ENCODE measurements at places on chromosomes 7 and 10.

DNA sequence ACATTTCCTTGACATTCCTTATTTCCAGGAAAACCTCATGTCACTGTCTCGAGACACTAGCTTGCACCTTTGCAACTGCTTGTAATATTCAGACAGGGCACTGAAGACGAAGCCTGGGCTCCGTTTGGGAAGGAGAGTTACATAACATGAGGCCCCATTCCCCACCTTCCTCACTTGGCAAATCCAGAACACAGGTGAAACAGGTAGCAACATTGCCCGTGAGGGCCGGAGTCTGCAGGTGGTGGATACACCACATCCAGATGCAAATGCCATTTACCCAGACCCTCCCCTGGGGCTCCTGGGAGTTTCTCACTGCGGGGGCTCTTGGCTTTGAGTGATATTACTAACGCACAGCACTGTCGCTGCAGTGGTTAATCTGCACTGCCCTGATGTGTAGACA, 491.0 kb downstream of the PTPRN2 start:
- DNase-seq: no peak

- no peak for DNase-seq
Measured at GRCh38 chr10:110723224-110723891, 79.2 kb downstream of the RBM20 start.

GRCh38 chr10:132172091-132173066, 14.4 kb upstream of the DPYSL4 start:
- DNase-seq: no peak

DNA sequence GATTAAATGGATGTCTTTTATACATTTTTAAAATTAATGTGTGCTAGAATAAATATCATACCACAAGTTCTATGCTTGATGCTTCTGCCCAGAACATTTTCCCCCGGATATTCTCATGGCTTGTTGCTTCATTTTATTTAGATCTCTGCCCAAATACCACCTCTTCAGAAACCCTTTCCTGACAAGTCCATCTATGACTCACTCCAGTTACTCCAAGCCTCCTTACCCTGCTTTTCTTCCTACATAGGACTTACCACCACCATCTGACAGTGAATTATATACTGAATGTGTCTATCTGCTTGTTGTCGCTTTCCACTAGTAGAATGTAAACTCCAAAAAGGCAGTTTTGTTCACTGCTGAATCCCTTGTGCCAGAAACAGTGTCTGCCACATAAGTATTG, 19.1 kb upstream of the ERVW-1 start:
- no peak for DNase-seq

- peak; percentile 41 for DNase-seq
Measured at GRCh38 chr10:133378251-133379096, 588 bp upstream of the PAOX start.

- DNase-seq: no peak
Measured at GRCh38 chr7:68958571-68958970, 639.7 kb upstream of the AUTS2 start.

DNA sequence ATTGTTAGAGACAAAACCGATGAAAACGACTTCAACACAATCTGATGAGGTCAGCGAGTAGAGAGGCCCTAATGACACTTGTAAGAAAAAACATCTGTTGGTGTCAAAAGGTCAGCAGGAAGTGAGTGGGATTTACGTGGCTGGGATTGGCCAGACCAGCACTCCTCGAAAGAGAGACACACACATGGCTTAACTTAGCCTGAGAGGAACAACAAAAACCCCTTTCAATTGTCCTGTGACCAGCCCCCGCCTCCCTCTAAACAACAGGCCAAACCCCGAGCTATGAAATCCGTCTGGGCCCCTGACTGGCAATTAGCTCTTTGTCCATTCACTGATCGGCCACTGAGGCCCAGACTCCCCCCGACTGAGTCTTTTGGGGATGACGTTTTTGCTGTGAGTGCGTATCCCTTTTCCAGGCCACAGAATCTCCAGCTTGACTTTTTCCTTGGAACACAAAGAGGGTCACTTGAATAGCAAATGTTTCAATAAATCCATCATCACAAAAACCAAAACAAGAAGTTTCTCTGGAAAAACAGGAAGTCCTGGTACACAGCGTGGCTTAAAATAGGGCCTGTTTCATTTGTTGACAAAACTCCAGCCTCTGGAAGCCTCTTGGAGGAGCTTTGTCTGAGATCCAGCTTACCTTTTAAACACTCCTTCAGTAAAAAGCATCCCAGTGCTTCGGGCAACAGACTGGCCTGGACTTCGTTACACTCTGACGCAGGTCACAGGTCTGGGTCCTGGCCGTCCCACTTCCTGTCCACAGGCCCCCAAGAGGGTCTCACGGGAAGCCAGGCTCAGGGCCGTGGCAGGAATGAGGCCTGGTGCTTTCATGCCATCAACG, 103.0 kb downstream of the CTBP2 start:
- DNase-seq: no peak

DNA sequence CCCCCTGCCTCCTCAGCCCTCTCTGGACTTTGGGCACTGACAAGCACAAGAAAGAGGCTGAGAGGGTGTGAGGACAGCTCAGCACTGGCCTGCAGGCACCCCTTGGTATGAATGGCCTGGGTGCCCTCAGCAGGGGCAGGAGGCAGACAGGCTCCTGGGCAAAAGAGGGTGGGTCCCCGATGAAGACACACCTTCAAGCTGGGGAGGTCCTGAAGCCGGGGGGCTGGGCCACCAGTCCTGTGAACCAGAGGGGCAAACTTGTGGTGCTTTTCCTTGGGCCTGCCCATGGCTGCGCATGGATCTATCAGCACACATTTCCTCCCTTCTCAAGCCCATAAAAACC, 22.8 kb downstream of the FAM241B start:
- DNase-seq: no peak

GRCh38 chr10:60315311-60315710, 74.4 kb downstream of the ANK3 start:
- no peak for DNase-seq

DNA sequence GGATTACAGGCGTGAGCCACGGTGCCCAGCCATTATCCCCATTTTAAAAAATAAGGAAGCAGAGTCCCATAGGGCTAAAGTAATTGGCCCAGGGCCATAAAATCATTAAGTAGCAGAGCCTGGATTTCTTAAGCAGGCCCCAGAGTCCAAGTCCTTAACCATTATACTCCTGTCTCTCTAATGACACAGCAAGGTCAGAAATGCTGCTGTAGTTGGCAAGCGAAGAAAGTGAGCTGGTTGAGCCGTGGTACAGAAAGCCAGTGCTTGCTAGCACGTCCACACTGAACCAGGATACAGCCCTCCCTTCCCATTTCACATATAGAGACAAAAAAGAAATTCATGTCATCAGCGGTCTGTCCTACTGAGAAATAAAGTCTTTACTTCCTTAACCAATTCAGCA, 562.7 kb downstream of the GALNT17 start:
- no peak for DNase-seq

- DNase-seq: no peak
Measured at GRCh38 chr10:125263551-125263950, 103.2 kb upstream of the CTBP2 start.

GRCh38 chr7:15620491-15621185, 58.8 kb upstream of the AGMO start:
- DNase-seq: no peak

- DNase-seq: no peak
Measured at GRCh38 chr7:25122373-25122772, 2.7 kb downstream of the CYCS start.

DNA sequence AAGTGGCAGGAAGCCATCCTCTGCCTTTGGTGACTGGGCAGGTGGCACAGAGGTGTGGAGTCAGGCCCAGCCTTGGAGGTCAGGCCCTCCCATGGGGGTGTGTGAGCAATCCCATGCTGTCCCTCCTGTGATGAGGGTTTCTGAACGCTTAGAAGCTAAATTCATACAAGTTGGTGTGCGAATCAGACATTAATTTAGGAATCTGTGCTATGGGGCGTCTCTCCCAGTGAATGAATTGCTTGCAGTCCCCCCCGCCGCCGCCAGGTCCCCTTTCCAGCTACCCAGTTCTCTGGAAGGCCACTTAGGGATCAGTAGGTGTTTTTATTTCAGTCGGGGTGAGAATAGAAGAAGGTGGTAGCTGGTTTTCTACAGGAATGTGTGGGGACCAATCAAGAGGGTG, 37.5 kb downstream of the LRRC18 start:
- DNase-seq: no peak

- DNase-seq: no peak
Measured at GRCh38 chr7:32532716-32533115, 37.4 kb downstream of the AVL9 start.

DNA sequence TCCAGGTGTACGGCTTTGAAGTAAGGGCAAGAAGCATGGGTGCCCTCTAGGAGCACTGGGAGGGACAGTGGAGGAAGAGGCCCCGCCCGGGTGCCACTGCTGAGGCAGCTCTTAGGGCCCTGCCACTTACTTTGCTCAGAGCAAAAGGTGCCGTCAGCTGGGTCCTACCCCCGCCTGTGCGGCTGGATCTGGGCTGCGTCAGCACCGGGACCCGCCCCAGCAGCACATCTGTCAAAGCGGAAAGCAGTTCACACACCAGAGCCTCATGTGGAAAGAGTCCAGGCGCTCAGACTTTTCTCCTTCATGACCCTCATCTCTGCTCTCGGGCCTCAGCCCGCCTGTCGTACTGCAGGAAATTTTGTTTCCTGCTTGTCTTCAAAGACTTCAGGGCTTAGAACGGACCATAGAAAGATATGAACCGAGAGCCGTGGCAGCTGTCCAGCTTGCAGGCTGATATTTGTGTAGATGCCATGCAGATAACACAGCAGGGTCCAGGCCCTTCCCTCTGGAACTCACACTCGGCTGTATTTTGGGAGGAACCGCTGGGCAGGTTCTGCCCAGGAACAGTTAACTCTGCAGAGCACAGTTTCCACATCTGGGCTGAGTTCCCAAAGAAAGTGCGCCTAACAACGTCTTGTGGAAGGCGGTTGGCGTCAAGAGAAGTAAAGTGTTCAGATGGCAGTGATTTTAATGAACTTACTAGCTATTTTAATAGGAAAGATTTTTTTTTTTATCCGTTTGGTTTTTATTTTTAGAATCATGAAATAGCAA, 44.3 kb upstream of the PRKAR1B start:
- DNase-seq: no peak

Measured in T follicular helper cell (primary cell).